Stimulated activated CD4-positive, alpha-beta T cell treated with anti-CD3 and anti-CD28 coated beads, Interleukin-1b, Interleukin-23, amount 100 ng/mL, for 1 hour (primary cell): ENCODE measurements at places on chromosomes 7 and 10.

DNA sequence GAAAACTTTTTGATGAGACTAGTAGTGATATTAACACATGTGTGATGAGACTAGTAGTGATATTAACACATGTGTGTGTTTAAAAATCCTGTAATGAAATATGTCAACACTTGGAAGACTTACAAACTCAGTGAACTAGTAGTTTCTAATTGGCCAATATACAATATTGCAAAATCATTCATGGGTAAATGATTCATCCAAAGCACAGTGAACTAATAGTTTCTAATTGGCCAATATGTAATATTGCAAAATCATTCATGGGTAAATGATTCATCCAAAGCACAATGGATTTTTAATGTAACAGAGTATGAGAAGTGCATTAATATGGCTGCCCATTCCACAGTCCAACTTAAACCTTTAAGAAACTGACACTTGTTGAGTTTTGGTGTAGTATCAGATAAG, 77.8 kb downstream of the ATAD1 start:
- DNase-seq = no peak

- no peak for DNase-seq
Observed at GRCh38 chr7:146346096-146346495, 229.5 kb downstream of the CNTNAP2 start.

GRCh38 chr7:41817386-41817785, 114.5 kb upstream of the INHBA start:
- no peak for DNase-seq

DNA sequence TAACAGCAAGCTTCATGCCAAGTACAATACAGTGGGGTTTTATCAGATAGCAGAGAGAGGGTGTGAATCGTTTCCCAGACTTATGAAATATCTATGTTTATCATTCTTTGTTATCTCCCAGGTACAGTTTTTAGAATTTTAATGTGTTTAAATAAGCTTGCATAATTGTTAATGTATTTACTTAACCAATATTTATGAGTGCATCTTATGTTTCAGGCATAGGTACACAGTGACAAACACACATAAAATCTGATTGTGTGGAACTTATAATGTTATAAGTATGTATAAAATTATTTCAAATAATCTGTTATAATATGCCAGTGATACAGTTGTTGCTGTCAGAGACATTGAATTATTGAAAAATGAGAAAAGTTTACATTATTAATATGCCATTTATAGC, 1011.4 kb upstream of the C7orf33 start:
- DNase-seq = no peak

DNA sequence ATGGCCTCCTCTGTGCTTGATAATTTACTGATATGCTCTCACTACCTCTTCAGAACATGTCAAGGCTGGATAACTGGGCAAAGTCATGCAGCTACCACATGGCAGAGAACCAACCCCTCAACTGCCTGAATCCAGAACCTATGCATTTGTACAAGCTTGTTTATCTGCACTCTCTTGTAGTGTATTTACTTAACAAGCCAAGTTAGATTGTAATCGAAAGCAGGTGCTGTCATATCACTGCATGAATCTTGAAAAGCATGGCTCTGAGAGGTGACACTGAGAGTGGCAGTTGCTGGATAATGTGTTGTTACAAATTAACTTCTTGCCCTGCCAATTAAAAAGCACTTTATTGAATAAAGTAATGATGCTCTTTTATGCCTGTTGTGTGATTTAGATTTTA, 588.6 kb downstream of the NRG3 start:
- no peak for DNase-seq

GRCh38 chr10:33355274-33355673, 20.8 kb upstream of the NRP1 start:
- no peak for DNase-seq

DNA sequence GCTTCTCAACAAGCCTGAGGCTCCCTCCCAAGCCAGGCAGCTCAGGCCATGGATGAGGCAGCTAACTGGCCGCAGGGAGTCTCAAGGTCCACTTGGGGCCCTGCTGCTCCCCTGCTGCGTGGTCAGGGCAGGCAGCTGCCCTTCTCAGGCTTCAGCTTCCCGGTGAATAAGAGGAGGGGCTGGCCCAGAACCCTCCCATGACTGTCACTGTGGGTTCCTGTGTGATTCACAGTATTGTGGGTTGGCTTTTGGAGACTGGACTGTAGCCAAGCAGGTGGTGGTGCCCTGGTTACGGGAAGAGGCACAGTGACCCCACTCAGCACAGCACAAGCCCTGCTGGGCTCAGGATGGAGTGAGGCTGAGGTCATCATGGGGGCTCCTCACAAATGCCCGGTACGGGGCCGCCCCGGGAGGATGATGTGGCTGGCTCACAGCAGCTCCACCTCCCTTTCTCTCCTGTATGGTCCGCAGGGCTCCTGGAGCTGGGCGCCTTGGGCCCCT, 189.8 kb downstream of the HECW1 start:
- DNase-seq = no peak

DNA sequence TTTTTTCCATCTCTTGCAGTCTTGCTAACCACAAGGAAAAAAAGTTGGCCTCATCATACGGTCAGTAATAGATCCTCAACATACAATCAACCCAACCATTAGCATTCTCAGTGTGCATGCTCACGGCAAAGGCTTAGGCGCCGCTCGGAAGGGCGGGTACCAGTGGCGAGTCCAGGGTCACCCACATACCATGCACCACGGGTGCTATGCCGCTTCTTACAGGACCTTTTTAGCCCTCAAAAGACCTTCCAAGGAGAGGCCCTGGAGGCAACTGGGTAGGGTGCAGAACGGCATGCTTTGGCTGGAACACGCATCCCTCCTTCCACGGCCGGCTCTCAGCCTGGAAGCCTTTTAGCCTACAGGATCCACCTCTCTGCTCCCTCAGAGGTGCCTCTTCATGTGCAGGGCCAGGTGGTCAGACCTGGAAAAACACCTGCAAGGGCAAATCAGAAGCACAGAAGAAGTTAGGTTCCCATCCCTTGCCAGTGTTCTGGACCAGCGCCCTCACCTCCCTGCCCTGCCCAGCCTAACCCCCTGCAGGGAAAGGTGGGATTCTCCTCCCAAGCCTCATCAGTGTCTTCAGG, 5.8 kb downstream of the KLF6 start:
- no peak for DNase-seq

- DNase-seq = no peak
Observed at GRCh38 chr10:98263088-98263487, 4.9 kb downstream of the LOXL4 start.

- no peak for DNase-seq
Observed at GRCh38 chr10:49153971-49154370, 20.1 kb upstream of the FAM170B start.

DNA sequence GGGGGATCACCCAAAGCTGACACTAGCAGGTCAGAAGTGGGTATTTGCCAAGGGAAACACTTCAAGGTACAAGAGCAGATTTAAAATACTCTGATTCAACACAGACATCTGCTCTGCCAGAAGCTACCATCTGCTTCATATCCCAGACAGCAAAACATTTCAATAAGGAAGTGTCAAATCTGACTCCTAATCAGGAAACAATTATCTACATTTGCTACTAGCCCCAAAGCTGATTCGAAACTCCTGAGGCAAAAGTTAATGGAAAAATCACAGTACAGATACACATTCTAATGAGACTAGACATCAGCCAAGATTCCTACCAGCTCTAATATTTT, 48.9 kb downstream of the PARD3 start:
- DNase-seq = no peak

- DNase-seq = no peak
Observed at GRCh38 chr7:127908430-127909258, 122.6 kb downstream of the LRRC4 start.

GRCh38 chr7:36130236-36130945, 22.7 kb upstream of the EEPD1 start:
- no peak for DNase-seq

DNA sequence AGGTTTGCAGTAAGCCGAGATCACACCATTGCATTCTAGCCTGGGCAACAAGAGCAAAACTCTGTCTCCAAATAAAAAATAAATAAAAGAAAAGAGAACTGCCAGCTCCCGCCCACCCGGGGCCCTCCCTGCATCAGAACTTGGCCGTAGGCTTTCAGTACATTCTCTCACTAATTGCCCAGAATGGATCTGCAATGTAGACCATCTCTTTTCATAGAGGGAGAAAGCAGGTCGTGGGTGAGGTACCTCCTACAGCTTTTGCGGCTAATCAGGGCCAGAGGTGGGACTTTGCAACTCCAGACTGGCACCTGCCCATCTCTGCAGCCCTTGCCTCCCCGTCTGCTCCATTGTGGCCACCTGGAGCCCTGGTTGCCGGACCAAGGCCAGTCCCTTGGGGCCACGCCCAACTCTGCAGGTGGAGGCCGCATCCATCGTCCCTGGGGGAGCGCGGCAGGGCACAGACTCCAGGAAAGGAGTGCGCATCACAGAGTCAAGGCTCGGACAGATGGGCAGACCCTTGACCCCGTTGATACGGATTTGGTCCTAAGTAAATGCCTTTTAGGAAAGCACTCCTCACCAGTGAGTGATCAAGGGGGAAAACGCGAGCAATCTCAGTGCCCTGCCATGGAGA, 179.1 kb upstream of the SH2B2 start:
- DNase-seq = no peak

DNA sequence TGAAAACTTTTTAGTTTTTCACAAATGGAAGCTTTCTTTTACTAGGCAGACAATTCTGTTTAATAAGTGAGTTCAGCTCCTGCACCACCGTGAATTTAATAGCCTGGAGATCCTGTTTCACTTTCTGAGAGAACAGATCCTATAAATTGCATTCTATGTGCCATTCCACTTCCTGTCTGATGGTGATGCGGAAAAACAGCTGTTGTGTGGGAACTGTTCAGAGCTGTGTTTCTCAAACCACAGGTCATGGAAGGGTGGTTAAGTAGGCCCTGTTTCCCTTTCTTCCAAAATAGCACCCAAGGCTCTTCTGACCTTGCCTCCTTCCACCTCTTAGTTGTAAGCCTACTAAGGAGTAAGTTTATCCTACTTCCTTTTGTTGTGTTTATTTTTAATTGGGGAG, 97.2 kb upstream of the DKK1 start:
- DNase-seq = no peak

- no peak for DNase-seq
Observed at GRCh38 chr10:71512761-71513539, 116.2 kb downstream of the CDH23 start.

- DNase-seq = no peak
Observed at GRCh38 chr7:27462575-27463270, 200.0 kb downstream of the HIBADH start.

- DNase-seq = no peak
Observed at GRCh38 chr10:16381083-16381482, 55.7 kb upstream of the PTER start.

GRCh38 chr7:43870316-43870715, 999 bp upstream of the MRPS24 start:
- DNase-seq = no peak

- no peak for DNase-seq
Observed at GRCh38 chr7:2732959-2733584, 45.1 kb downstream of the AMZ1 start.

DNA sequence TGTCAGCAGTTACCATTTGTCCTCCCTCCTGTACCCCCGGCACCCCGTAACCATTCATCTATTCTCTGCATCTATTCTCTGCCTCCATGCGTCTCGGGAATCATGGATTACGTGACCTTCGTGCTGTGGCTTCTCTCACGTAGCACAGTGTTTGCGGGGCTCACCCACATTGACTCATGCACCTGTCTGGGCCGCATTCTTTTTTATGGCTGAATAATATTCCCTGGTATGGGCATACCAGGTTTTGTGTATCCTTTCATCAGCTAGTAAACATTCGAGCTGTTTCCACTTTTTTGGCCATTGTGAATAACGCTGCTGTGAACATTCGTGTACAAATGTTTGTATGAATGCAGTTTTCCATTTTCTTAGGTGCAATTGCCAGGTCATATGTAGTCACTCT, 17.7 kb downstream of the CUX1 start:
- DNase-seq = no peak

DNA sequence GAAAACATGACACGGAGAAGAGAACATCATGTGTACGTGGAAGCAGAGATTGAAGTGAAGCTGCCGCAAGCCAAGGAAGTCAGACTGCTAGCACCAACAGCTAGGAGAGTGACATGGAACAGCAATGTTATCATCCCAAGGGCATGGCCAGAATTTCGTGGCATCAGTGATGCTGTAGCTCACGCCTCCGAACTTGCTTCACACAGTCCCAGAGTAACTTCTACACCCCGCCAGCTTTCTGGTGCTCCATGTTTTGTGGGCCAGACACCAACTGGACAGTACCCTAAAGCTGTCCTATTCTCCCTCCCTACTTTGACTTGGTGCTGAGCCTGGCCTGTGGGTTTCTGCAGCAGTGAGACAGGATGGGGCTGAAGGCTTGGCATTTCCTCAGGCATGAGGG, 33.0 kb upstream of the EMX2 start:
- no peak for DNase-seq

GRCh38 chr7:105060437-105060836, 46.4 kb downstream of the KMT2E start:
- no peak for DNase-seq

DNA sequence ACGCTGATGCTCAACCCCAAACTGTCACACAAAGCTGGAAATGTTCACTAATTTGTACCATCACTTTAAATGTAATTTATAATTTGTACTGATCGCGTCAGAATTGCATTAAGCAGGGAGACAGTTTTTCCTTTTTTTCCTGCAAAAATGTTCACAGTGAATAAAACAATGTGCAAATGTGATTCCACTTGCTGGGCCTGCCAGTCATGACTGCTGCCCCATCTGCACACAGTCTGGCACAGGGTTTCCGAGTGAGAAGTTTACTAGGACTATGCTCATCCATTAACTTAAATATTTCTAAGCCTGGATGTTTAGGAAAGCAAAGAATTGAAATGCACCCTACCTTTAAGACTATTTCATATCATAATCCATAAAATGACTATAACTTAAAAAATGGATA, 99.6 kb downstream of the SORBS1 start:
- no peak for DNase-seq

DNA sequence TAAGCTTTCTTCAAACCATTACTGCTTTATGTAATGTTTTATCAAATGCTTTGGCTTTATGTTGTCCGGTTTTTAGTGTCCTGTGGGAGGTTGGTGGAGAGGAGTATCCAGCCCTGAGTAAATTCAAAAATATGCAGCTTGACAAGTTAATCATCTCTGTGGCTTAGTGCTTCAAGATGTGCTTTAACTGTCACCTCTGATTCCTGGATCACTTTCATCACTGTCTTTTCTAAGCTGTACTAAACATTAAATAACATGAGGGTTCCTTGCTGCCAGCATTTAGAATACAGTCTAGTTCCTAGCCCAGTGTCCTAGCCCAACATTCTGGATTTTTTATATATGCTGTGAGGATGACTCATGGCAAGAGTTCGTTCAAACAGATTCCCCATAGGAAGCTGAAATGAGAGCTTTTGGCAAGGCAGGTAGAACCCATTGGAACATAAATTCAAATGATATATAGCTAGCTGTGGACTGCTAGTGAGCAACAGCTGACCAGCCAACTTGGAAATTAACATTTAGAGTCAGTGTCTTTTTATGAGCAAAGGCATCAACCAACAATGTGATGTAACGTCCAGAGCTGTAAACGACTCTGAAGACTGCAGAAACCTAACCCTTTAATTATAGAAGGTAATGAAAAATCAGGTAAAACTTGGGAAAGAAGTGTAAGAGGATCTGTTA, 80.6 kb upstream of the OIT3 start:
- no peak for DNase-seq

GRCh38 chr10:85863301-85864172, 503.1 kb downstream of the GRID1 start:
- no peak for DNase-seq
